ENCODE measurements at places on chromosomes 3 and 15.

DNA sequence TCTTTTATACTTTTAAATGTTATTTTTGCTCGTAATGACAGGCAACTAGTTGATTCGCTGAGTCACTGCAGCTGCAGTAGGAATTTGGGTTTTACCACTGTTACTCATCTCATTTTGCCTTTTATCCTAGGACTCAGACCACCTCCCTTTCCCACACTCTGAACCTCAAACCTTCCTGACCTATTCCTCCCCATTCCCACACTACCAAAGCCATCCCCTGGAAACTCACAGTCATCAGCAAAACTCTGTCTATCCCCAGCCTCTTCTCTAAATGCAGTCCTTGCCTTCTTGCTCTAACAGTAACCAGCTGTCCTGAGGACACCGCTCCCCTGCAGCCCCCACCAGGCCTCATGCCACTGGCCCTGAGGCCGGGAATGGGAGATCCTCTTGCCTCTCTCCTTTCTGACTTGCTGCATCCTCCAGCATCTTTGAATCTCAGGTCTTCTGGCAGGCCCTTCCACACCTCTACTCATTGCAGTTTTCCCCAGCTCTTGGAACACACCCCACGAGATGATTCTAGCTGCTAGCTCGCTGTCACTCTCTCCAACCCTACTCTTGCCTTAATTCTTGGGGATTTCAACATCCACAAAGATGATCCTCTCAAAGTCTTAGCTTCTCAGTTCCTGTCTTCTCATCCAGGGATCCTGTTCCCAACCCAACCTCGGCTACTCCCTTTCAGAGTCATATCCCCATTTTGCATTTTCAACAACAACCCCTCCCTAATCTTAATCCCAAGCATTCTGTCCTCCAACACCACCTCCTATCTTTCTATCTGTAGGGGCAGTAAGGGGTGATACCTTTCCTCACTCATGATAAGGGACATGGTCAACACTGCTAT, 55.9 kb upstream of the C3orf80 start:
- no peak for DNase-seq

GRCh38 chr15:74175271-74176191, 2.0 kb downstream of the ISLR start:
- DNase-seq: peak; percentile 23

- no peak for DNase-seq
Measured at GRCh38 chr3:58683001-58683458, 16.5 kb upstream of the FAM3D start.

DNA sequence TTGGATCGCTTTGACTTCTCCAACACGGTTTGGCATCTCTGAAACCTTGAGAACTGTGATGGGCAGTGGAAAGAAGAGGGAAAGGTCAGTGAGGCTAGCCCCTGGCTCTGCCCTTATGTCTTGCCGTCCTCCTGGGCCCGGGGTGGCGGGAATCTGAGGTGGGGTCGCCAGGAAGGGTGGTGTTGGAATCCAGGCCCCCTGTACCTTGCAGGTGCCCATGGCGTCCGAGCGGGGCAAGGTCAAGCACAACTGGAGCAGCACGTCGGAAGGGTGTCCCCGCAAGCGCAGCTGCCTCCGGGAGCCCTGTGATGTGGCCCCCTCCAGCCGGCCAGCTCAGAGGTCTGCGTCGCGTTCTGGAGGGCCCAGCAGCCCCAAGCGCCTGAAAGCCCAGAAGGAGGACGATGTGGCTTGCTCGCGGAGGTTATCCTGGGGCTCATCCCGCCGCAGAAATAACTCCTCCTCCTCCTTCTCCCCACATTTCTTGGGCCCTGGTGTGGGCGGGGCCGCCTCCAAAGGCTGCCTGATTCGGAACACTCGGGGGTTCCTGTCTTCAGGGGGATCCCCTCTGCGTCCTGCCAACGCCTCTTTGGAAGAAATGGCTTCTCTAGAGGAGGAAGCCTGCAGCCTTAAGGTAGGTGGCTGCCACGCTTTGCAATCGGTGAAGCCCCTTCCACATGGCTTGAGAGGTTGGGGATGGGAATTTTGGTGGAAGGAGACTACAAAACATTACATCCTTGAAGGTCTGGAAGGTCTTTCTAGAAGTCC, 907 bp downstream of the TATDN2 start:
- peak; percentile 10 for DNase-seq

DNA sequence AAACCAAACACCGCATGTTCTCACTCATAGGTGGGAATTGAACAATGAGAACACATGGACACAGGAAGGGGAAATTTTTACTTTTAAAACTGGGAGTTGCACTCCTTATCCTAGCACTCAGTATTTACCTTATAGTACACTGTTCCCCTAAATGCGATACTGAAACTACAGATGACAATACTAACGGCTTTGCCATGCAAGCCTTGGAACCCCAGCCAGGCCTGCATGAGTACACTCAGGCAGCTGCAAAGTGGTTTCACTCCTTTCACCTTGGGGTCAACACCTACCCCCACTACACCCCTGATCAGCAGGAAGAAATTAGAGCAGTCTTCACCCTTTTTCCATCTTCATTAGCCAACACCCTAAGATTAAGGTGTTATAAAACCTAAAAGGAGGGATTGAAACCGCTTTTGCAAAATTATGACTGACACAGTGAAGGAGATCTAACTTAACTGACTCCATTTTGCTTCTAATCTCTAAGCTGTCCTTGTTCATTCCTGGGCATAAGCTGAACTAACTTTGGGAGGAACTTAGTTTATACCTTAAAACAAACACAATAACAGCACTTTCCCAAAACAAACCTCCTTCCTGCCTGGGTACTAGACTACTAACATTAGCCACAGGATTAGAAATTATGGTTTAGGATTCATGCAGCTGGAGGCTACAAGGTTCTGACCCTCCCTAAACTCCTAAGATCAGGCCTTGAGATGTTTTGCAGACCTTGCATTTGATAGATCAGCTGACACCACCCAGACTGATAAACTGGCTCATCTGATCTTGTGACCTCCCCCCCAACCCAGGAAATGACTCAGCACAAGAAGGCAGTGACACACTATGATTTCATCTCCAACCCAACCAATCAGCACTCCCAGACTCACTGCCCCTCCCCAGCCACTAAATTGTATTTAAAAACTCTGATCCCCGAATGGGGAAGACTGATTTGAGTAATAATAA, 452.1 kb upstream of the PPP2R3A start:
- peak; percentile 38 for DNase-seq

Measured in BE2C (cell line).